ENCODE measurements at places on chromosomes 3 and 15.

GRCh38 chr15:55858661-55859060 is 115.7 kb upstream of the PRTG start:
- no peak for DNase-seq

GRCh38 chr3:108493862-108494261 is 16.5 kb downstream of the MYH15 start:
- no peak for DNase-seq

GRCh38 chr15:99738021-99738847 is 5.0 kb upstream of the LYSMD4 start:
- DNase-seq: no peak

DNA sequence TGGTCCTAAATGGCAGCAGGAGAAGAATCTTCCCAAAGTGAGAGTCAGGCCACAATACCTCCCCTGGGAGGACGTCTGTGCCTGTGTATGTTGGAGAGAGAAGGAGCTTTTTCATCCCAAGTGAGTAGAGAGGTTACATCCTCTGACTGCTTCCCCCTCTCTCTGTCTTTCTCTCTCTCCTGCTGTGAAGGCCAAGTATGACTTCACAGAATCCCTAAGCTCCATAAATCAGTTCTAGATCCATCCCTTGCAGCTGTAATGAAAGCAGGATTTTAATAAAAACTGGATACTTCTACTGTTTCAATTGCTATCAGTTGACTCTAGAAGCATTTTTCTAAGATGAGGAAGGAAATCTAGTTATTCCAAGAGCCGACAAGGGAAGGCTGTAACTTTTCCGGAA is 389.1 kb upstream of the PROK2 start:
- DNase-seq: no peak

DNA sequence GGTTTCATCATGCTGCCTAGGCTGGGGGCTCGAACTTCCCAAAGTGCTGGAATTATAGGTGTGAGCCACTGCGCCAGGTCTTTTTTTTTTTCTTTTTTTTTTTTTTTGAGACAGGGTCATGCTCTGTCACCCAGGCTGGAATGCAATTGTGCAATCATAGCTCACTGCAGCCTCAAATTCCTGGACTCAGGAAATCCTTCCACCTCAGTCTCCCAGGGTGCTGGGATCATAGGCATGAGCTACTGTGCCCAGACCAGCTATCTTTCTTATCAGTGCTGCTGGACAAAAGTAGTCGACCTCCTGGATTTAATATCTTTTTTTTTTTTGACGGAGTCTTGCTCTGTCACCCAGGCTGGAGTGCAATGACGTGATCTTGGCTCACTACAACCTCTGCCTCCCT is 60.8 kb downstream of the TFDP2 start:
- no peak for DNase-seq

DNA sequence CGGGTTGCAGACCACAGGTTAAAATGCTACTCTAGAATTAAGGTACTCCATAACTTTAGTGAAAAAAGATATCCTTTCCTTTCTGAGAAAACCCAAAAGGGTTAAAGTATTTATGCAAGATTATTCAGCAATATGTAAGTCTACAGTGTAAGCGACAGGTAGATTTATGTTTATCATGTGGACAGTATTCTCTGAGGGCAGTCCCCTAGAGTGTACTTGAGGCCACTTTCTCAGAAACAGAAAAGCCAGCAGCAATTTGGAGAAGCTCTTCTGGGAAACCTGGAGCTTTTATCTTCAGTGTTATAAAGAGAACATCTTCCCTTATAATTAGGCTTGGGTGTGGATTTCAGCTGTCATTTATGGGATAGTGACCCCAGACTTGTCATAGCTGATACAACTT is 8.9 kb downstream of the ST3GAL6 start:
- no peak for DNase-seq

DNA sequence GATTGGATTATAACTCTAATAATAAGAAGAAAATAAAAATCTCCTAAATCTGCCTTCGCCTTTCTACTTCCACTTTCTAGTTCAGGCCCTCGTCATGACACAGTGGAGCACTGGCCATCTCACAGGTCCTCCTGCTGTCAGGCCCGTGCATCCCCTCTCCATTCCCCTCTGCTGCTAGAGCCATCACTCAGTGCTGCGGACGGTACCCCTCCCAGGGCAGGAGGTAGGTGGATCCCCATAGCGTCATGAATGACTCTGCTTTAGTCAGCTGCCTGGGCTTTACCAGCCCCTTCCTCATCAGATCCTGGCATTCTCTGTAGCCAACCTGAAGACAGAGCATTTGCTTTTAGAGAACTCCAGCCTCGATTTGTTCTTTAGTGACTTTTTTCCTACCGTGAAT is 12.0 kb upstream of the PPP1R2 start:
- no peak for DNase-seq

DNA sequence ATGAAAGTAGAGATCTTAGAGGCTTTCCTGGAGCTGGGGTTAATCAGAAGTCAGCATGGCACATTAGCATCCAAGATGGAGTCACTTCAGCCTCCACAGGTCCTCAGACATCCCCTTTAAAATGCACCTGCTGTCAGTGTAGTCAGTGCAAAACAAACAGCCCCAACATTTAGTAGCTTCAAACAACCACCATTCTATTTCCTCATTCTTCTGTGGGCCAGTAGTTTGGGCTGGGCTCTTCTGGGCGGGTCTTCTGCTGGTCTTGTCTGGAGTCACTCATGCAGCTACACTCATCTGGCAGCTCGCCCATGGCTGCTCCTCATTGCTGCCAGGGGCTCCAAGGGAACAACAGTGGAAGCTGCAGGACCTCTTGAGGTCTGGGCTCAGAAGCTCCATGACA is 99.9 kb downstream of the TLE3 start:
- peak; percentile 73 for DNase-seq

GRCh38 chr3:50572158-50572557 is 2.8 kb downstream of the HEMK1 start:
- peak; percentile 75 for DNase-seq

DNA sequence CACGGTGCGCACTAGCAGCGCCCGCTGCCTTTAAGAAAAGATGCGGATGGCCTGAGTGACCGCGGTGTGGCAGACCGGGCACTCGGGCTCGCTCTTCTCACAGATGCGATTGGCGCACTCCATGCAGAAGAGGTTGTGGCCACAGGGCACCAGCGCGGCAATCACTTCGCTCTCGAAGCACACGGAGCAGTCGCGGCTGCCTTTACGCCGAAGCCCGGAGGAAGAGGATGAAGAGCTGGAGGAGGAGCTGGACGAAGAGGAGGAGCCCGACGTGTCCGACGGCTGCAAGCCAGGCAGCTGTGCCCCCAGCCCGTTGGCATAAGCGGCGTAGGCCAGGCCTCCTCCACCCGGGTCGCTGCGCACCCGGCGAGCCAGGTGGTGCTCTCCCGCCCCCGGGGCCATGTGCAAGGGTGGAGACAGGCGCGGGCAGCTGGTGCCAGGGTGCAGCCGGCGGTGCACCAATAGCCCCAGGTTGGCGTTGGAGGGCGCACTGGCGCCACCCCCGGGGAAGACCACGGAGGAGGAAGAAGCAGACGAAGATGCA is 2.6 kb downstream of the MEX3B start:
- no peak for DNase-seq

- DNase-seq: peak; percentile 64
Observed at GRCh38 chr3:15405448-15406050, 21.8 kb downstream of the METTL6 start.

DNA sequence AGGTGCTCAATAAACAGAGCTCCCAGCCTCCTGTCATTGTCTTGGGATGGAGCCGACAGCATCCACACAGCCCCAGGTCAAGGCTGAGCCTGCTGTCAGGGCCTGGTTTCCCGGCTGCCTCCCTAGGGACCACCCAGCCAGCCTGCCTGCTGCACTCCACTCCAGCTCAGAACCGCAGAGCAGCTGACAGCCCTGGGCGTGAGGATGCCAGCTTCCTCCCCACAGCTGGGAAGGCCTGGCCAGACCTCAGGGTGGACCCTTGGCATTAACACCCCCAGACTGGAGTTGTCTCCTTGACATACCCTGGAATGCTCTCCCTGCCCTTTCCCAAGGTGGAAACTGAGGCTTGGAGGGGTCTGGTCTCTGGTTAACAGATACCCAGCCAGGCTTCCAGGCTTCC is 112.0 kb downstream of the WNT7A start:
- no peak for DNase-seq

DNA sequence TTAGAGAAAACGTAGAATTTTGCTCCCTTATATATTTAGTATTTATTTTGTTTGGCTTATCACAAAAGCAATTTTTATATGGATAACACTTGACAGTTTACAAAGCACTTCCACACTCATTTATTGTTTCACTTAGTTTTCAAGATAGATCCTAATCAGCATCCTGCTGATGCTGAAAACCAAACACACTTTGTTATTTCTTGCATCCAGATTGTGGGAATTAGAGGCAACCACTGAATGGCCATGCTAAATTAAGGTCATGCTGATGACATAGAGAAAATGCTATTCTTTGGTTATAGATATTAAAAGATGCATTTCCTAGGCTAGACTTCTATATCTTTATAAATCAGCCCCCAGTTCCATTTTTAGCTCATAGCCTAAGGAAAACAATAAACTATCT is 474.1 kb upstream of the KCNMB2 start:
- DNase-seq: no peak

DNA sequence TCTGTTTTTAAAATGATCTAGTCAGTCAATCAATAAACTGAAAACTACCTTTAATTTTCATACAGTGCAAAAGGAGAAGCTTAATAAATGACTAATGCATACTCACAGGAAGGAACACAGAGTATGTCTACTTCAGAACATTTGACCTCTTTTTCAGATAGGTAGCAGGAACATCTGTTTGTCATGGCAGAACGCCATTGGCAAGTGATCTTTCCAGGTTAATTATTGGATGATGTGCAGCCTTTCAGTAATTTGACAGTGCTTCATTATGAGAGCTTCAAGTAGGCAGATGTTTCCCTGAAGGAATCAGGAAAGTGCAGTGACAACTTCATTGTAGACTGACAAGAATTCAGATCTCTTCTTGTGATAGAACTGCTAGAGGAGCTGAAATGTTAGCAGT is 325.0 kb downstream of the OTOL1 start:
- no peak for DNase-seq

All from MV-4-11 (cell line).